ENCODE measurements at places on chromosomes 16 and 17.

DNA sequence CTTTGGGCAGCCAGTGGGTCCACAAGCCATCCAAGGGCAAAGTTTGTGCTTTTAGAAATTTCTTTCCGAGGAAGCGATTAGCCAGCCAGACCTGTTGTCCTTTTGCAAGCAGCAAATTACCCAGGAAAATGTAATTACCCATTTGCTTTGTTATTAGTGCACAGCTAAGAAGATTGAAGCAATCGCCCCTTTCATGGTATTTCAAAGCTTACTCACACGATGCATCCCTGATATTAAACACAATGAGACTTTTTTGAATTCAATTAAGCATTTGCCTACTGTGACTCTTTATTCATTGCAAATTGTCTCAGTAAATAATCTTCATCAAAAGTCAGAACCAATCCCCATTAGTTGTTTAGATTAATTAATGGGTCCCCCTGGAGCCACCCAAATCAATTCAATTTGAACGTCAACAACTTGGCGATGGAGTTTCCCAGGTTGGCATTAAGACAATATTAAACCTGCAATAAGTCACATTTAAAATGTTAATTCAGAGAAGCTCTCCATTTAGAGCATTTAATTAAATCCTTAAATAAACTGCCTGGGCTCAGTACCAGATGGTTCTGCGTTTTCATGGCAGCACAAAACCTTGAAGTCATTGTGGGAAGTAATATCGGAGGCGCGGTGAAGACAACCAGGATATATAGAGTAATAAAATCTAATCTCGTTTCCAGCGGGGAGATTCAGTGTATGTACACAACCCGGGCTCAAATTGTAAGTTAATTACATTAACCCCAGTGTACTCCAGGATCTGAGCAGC lies 366.2 kb upstream of the TNRC6C start:
- DNase-seq = no peak

DNA sequence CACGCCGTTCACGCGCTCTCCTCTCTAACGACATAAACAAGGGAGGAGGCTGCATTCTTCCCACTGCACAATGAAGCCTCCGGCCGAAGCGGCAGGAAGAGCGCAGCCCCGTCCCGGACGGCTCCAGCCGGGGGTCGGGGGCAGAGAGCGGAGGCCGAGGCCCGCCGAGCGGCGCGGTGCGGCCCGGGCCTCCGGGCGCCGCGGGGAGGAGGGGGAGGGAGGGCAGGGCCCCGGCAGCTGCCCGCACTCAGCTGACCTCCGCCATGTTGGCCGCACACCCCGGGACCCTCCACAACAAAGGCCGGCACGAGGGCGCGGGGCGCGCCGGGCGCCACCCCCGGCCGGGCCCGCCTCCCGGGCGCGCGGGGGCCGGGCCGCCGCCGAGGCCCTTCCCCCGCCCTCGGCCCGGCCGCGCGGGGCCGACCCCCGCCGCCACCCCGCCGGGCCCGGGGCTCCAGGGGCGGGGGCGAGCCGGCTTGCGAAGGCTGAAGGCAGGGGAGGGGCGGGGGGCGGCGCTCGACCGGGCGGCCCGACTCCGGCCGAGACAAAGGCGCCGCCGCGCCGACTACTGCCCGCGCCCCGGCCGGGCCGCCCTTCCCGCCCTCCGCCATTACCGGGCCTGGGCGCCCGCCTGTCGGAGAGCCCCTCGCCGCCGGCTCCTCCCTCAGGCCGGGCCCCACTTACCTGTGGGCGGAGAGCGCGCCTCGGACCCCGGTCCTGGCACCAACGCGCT lies 527 bp downstream of the SIAH1 start:
- peak; percentile 21 for DNase-seq

- DNase-seq = no peak
Measured at GRCh38 chr17:62644487-62645173, 17.2 kb downstream of the MRC2 start.

DNA sequence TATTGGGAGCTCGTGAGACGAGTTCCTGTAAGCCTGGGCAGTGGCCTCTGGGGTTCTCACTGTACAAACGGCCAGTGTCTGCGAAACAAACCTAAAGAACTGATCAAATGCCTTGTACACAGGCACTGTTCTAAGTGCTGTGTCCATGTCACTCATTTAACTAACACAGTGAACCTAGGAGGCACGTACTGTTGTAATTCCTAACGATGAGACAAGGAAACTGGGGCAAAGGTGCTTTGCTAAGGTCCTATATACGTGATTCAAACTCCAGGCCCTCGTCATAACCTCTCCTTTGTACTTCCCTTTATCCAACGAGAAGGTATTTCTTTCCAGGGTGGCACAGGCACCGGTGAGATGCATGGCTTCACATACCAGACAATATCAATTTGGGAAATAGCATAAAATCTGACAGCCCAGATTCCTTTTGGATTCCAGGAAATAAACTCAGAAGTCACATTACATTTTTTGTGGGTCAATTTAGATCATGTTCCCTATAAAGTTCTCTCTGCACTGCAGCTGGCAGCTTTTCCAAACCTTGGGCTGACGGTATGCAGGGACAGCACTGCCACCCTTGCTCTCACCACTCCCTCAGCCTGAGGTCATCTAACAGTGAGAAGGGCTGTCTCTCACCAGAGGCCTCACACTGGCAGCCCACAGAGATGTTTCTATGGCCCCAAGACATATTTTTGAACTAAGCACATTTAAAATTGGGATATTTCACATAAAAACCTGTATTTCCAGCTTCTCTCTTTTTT lies 18.3 kb downstream of the GLYR1 start:
- no peak for DNase-seq

- no peak for DNase-seq
Measured at GRCh38 chr16:70597135-70597835, 49.1 kb upstream of the IL34 start.
